Hepatocyte (in vitro differentiated cells): ENCODE measurements at places on chromosomes 2 and 18.

DNA sequence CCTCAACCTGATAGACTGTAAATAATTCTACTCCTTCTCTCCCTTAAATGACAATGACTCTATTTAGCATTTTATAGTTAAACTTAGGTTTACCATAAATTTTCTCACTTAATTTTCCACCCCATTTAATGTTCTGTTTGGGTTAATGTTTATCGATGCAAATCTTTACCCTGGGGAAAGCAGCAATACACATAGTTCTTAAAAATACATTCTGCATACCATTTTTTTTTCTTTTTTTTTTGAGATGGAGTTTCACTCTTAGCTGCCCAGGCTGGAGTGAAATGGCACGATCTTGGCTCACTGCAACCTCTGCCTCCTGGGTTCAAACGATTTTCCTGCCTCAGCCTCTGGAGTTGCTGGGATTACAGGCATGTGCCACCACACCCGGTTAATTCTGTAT is 14.0 kb downstream of the STAM2 start:
- H3K4me1 ChIP-seq = no peaks in the 10 kb centered on the region
- H3K4me3 ChIP-seq = no peak overlapping the region
- no peak overlapping the region for H3K27ac ChIP-seq
- no peak for DNase-seq

DNA sequence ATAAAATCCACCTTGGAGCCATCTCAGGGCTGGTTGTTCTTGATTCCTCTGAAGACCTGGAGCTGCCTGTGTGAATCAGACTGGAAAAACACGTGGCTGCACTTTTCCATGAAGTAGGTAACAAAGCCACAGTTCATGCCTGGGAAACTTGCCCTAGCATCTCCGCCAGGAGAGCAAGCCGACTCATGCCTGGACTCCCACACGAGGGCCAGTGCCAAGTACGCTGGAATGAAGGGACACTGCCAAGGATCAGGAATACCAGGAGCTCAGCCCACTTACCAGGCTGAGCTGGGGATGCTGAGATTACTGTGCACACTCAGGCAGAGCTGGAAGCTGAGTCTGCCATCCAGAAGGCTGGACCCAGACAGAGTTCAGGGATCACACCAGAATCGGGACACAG is 10.9 kb upstream of the FHL2 start:
- no peak overlapping the region for H3K4me3 ChIP-seq
- peak; percentile 32 for DNase-seq
- no peaks in the 10 kb centered on the region for H3K36me3 ChIP-seq
- peaks cover 2% of the 10 kb centered on the region for H3K4me1 ChIP-seq
- no peaks in the 10 kb centered on the region for H3K27me3 ChIP-seq
- H3K27ac ChIP-seq = no peak overlapping the region

DNA sequence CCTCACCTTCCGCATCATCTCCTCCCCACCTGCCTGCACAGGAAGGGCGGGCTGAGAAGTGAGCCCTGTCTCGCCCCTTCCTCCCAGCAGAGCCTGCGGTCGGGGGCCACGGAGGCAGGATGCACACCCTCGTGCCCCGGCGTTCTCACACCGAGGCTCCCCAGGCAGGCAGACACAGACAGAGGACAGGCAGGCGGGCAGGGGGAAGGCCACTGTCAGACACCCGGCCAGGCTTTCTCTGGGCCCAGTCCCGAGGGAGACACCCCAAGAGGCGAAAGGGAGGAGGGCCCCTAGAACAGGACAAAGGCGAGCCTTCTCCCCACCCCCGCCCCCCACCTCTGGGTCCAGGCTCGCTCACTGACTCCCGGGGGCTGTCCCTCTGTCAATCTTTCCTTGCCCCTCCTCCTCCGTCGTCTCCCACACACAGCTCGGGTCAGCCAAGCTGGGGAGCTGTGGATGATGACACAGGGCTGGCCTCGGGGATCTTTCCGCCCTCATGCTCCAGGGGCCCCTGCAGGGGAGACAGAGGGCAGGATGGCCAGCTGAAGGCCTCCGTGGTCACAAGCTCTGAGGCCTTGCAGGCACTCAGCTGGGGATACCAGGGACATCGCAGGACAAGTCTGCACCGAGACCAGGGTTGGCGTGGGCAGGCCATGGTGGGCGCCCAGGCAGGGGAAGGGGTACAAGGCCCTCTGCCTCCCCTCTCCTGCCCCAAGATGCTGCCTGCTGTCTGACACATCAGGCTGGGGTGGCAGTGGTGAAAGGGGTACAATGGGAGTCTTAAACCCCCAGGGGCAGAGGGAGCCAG is 24.9 kb downstream of the BIN1 start:
- peaks cover 90% of the 10 kb centered on the region for H3K4me1 ChIP-seq
- H3K27me3 ChIP-seq = no peaks in the 10 kb centered on the region
- H3K4me3 ChIP-seq = no peak overlapping the region
- no peaks in the 10 kb centered on the region for H3K36me3 ChIP-seq
- peak overlapping the region; percentile 95 for H3K27ac ChIP-seq

DNA sequence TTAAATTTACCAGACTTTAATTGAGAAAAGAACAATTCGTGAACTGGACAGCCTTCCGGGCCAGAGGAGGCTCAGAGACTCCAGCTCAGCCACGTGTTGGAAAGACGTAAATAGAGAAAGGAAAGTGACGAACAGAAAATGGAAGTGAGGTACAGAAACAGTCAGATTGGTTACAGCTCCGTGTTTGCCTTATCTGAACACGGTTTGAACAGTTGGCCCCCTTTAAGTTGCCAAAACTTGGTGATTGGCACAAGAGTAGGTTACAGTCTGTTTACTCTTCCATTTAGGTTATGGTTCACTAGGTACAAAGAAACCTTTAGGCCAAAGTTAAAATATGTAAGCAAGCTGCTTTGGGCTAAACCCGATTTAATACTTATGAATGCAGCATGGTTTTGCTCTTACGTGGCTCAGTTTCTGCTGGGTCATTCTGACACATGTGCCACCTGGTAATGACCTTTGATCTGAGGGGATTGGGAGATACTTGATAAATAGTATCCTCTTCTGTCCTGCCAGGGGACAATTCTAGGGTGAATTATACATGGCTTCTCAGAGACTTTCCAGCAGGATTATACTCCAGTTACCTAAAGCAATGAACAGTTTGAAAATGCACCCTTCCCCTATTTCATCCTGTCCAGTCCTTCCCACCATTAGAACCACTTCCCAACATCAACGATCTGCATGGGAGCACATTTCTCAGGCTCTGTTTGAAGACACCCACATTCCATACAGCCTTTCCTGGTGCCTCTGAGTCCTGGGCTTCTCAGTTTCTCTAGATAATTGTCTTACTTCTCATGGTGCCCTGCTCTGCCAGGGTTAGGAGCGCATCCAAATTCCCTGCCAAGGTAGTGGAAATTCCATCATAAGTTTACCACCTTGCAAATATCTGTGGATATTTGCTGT is 65.1 kb upstream of the TGIF1 start:
- DNase-seq = no peak
- no peak overlapping the region for H3K4me3 ChIP-seq
- H3K4me1 ChIP-seq = no peaks in the 10 kb centered on the region
- H3K36me3 ChIP-seq = no peaks in the 10 kb centered on the region

- H3K27ac ChIP-seq = no peak overlapping the region
- no peak for DNase-seq
- H3K27me3 ChIP-seq = no peaks in the 10 kb centered on the region
- H3K4me1 ChIP-seq = peaks cover 59% of the 10 kb centered on the region
- H3K36me3 ChIP-seq = no peaks in the 10 kb centered on the region
Observed at GRCh38 chr2:101823859-101824258, 126.4 kb downstream of the MAP4K4 start.

GRCh38 chr2:95388856-95389244 is 13.7 kb upstream of the FAHD2A start:
- DNase-seq = no peak
- H3K4me3 ChIP-seq = no peak overlapping the region
- no peaks in the 10 kb centered on the region for H3K4me1 ChIP-seq
- no peaks in the 10 kb centered on the region for H3K27me3 ChIP-seq

DNA sequence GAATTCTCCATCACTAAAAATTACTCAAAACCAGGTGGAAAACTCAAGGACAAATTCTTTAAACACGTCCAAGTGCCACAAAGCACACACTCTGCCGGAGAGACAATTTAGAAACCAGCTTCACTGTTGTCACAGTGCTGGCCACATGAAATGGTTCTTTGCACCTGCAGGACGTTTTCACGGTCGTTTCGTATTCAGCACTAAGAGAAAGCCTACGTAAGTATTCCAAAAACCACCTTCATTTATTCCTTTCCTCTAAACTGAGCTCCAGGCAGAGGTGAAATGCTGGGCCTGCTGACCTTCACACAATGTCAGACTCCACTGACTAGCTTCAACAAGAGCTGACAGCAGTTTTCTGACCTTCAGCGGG is 680 bp downstream of the ATP5F1A start:
- peak overlapping the region; percentile 94 for H3K27ac ChIP-seq
- DNase-seq = no peak
- peaks cover 12% of the 10 kb centered on the region for H3K4me1 ChIP-seq
- H3K4me3 ChIP-seq = peak overlapping the region; percentile 85

- H3K27ac ChIP-seq = no peak overlapping the region
- peaks cover under 1% of the 10 kb centered on the region for H3K27me3 ChIP-seq
- no peaks in the 10 kb centered on the region for H3K4me1 ChIP-seq
- H3K4me3 ChIP-seq = no peak overlapping the region
Observed at GRCh38 chr2:121130301-121130850, 154.6 kb downstream of the TFCP2L1 start.

DNA sequence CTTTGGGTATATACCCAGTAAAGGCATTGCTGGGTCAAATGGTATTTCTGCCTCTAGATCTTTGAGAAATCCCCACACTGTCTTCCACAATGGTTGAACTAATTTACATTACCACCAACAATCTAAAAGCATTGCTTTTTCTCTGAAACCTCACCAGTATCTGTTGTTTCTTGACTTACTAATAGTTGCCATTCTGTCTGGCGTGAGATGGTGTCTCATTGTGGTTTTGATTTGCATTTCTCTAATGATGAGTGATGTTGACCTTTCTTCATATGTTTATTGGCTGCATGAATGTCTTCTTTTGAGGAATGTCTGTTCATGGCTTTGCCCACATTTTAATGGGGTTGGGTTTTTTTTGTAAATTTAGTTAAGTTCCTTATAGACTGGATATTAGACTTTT is 382.6 kb upstream of the ZNF804A start:
- H3K27ac ChIP-seq = no peak overlapping the region
- no peaks in the 10 kb centered on the region for H3K36me3 ChIP-seq
- H3K27me3 ChIP-seq = no peaks in the 10 kb centered on the region
- H3K4me1 ChIP-seq = no peaks in the 10 kb centered on the region
- DNase-seq = no peak

DNA sequence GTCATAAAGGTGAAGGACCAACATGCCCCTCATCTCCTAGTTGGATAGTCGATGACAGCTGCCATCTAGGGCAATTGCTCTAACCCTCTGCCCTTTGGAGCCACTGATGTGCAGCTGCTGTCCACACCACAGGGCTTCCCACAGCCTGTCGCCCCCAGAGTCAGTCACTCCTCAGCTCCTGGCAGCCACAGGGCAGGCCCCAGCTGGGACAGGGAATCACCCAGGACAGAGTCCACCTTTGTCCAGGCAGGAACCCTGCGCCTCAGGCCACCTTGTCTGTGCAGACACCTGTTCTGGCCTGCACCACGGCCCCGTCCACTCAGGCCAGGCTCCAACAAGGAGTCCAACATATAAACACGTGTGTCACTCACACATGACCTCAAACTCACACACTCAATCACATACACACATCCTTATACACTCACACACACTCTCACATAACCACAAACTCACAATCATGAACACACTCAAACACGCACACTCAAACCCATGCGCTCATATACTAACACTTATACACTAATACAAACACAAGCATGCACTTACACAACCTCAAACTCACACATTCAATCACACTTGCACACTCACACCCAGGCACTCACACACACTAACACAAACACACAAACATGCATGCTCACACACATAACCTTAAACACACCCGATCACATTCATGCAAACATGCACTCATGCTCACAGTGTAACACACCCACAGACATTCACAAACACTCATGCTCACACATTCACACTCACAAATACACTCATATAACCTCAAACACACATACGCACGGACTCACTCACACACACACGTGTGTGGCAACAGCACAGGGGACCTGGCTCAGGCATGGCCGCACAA is 29.7 kb downstream of the HDAC4 start:
- no peaks in the 10 kb centered on the region for H3K36me3 ChIP-seq
- H3K27ac ChIP-seq = no peak overlapping the region
- DNase-seq = no peak
- no peak overlapping the region for H3K4me3 ChIP-seq
- no peaks in the 10 kb centered on the region for H3K27me3 ChIP-seq
- no peaks in the 10 kb centered on the region for H3K4me1 ChIP-seq
